ENCODE measurements at places on chromosomes 6 and 20.

DNA sequence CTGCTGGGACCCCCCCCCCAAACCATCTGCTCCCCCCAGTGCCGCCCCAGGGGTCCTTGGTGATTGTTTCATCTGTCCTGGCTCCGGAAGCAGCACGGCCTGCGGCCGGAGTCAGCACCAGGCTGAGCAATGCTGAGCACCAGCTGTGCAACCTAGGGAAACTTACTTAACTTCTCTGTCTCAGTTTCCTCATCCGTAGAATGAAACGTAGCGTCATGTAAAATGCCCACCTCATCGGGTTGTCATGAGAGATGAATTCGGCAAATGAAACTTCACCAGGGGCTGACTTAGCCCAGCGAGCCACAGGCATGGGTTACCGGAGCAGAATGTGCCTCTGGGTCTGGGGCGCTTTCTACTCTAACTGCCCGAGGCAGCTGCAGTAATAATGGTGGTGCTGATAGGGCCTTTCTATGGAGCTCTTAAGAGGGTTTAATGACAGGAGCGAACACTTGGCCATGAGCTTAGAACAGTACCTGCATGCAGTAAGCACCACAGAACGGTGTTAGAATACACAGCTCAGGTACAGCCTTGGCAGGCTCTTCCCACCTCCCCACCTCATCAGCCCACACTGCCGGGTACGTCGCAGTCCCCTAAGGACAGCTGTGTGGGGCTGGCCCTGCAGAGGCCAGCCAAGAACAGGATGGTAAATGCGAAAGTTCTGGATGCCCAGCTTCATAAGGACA lies 1.7 kb downstream of the THBS2 start:
- no peak for DNase-seq

DNA sequence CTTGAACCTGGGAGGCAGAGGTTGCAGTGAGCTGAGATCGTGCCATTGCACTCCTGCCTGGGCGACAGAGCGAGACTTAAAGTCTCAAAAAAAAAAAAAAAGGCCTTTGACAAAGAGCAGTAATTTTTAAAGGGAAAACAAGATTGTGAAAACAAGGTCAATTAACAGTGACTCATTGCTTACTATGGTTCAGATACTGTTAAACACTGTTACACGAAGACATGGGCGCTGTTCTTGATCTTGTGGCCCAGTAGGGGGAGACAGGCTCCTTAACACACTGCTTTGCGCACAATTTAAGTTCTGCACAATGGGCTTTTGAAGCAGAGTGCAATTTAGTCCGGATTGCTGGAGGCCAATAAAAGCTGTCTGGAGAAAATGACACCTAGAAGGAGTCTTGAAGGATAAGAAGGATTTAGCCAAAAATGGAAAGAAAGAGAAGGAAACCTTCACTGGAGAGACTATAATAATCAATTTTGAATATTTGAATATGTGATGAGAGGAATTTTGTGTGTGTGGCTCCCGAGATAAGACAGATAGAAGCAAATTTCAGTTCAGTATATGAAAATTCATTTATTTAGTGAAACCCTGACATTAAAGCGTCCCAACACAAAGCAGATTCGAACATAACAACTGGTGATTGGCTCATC lies 6.0 kb upstream of the LATS1 start:
- peak; percentile 37 for DNase-seq

GRCh38 chr20:32285082-32285620 lies 7.7 kb downstream of the KIF3B start:
- DNase-seq, result no peak

- no peak for DNase-seq
Measured at GRCh38 chr6:34810936-34811632, 19.2 kb downstream of the BLTP3A start.

DNA sequence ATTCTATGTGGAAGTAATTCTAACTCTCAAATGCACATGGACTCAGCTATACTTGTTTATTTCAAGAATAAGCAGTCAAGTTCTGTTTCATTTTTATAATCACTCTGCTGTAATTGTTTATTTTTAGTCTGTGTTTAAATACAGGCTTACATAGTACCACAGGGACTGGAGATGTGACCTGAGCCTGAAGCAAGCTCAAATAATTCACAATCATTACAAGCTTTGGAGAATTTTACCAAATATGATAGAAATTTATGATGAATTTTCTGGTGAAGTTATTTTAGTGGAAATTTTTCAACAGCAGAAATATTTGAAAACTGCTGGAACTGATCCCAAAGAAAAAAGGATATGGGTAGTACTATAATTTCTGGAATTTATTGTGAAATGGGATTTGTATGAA lies 41.6 kb upstream of the DSE start:
- no peak for DNase-seq

- no peak for DNase-seq
Measured at GRCh38 chr20:9877932-9878495, 39.1 kb upstream of the PAK5 start.

DNA sequence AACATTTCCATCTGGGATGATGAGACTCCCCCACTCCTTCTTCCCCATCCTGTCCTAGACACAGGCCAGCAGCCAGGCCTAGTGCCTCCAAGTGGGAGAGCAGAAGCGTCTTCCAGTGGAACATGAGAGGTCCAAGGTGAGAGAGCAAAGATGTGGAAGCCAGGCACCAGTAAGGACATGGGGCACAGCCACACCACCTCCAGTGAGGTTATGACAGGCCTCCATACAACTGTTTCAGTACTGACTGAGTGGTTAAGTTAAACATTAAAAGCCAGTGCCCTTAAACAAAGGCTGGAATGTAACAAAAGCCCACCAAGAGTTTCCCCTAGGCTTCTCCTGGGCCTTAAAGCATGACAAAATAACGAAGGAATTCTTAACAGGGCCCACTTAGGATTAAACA lies 5.3 kb downstream of the ZBTB24 start:
- no peak for DNase-seq

- no peak for DNase-seq
Measured at GRCh38 chr6:36625158-36625919, 31.2 kb downstream of the SRSF3 start.

DNA sequence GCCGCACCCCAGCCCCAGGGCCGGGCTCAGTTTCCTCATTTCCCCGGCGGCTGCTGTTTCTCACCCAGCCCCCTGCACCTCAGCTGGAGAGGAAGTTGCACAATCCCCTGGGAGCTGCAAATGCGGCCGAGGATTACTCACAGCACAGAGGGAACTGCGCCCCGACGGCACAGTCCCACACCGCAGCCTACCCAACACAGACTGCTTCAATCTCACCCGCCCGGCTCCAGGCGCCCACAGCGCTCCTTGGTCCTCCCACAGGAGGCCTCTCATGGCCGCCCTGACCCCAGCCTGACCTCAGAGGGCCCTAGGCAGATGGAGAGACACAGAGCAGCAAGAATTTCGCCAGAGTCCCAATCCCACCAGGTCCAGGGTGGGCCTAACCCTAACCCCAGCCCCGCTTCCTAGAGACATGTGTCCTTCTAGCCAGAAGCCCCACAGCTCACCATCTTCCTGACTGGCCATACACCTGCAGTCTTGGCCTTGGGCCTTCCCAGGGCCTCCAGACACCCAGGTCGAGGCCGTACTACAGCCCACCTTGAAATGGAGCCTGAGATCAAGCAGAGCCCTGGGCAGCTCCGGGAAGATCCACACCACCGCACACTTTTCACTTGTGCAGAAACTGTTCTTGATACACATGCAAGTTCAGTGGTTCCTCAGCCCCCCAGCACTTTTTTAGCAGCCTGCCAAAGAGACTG lies 11.7 kb downstream of the TFEB start:
- DNase-seq, result no peak

GRCh38 chr6:102114402-102114801 lies 720.9 kb downstream of the GRIK2 start:
- DNase-seq, result no peak

DNA sequence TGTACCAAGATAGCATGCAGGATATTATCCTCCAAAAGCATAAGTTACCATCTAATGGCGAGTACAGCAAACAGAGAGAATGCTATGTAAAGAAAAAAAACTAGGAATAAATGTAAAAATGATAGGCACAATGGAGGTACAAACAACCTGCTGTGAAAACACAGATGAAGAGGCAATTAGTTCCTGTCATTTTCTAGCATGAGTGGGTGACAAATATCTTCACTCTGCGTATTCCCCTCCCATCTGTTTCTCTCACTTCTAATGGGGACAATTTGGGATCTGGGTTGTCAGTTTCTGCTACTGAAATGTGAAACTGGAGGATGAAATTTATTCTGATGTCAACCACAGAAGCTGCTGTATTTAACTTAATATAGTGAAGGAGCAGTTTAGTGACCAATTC lies 11.7 kb upstream of the PTPRK start:
- no peak for DNase-seq

DNA sequence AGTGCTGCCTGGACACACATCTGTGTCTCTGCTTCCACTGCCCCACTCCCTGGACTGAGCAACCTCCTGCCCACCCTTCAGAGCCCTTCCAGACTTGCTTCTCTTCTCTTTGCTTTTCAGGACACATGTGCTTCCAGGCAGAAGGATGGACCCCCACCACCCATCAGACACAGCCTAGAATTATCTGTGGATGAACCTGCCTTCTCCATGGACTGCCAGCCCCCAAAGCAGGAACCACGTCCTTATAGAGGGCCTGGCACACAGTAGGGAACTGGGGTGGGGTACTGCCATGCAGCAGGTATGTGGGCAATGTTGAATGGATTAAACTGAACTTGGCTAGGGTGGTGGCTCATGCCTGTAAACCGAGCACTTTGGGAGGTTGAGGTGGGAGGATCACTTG lies 3.6 kb downstream of the KIAA1755 start:
- no peak for DNase-seq

DNA sequence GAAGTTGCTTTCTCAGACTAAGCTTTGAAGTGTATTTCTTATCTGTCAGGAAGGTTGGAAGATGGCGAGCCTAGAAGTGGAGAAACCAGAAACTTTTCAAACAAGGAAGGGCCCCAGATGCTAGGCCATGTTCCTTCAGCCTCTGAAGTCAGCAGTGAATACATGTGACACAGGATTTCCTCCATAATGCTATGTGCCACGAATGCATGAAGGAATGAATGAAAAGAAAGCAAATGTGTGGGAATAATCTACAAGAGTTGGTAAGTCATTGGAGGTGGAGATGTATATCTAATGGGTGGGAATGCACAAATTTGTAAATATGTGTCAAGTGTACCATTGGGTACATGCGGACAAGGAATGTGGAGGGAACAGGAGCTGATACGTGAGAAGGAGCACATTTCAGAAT lies 123.2 kb upstream of the PRSS16 start:
- DNase-seq, result no peak

DNA sequence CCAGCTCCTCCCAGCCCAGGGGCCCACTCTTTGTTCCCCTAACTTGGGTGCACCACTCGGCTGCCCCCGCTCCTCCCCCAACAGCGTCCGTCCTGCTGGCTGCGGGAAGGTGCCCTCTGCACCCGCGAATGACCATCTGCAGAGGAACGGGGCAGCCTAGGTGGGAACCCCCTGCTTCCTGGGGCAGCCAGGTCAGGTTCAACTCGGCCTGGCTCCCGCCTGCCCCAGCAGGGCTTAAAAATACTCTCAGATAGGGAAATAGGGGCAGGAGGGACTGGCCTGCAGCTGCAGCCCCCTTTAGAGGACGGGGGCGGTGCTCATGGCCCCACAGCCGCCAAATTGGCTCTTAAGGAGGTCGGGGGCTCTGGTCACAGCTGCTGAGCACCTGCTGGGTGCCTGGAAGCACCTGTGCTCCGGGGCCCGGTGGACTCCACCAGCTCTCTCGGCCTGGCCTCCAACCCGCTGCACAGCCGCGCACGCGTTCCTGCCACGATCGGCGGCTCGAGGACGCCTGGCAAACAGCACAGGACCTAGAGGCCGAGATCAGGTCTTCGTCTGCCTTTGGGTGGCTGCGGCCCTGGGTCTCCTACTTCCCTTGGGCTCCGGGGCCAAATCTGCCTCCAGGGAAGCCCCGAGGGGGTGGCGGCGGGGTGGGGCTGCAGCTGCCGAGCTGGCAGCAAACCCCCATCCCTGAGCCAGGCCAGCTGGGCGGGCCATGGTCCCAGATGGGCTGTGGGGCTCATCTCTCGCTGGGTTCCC lies 700 bp upstream of the LAMA5 start:
- DNase-seq, result no peak

DNA sequence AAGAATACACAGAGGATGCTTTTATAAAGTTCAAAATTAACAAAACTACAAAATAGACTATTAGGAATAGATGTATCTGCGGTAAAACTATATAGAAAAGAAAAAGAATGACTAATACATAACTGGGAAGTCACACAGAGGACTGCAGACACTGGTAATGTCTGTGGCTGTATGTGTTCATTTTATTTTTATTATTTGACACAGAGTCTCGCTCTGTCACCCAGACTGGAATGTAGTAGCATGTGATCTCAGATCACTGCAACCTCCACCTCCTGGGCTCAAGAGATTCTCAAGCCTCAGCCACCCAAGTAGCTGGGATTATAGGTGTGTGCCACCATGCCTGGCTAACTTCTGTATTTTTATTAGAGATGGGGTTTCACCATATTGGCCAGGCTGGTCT lies 38.9 kb downstream of the ESF1 start:
- DNase-seq, result no peak

- DNase-seq, result no peak
Measured at GRCh38 chr6:129353067-129353466, 356.9 kb downstream of the ARHGAP18 start.

GRCh38 chr6:32885698-32886286 lies 31.8 kb downstream of the PSMB9 start:
- no peak for DNase-seq

DNA sequence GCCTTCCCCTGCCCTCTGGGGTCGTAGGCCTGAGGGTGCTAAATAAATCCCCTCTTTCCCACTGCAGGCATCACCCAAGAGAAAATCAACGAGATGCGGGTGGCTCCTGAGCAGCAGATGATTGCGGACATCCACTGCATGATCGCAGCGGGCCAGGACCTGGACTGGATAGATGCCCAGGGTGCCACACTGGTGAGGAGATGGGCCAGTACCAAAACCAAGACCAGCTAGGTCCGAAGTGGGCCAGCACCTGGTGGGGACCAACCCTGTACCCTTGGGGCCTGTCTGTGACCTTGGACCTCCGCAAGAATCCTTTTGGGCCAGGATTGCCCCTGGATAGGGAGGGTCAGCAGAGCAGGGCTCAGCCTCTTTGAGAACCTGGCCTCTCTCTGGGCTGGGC lies 23.6 kb upstream of the FAM83D start:
- no peak for DNase-seq

- DNase-seq, result no peak
Measured at GRCh38 chr6:83429857-83430610, 817 bp downstream of the ME1 start.
